CD4-positive, alpha-beta T cell treated with Interleukin-1 beta for 1 hour (primary cell): ENCODE measurements at places on chromosomes 12 and 14.

DNA sequence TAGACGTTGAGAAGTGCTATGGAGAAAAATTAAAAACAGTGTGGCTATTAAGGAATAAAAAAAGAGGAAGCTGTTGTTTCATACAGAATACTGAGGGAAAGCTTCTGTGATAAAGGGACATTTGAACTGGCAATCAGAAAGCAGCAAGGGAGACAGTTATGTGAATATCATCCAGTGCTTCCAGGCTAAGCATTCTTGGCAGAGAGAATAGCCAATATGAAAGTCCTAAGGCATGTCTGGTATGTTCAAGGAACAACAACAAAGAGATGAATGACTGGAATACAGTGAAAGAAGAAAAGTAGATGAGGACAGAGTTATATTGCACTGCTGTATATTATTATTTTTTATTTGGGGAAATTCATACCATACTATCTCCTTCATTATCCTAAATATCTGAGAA lies 23.9 kb downstream of the SCAF11 start:
- DNase-seq: no peak

DNA sequence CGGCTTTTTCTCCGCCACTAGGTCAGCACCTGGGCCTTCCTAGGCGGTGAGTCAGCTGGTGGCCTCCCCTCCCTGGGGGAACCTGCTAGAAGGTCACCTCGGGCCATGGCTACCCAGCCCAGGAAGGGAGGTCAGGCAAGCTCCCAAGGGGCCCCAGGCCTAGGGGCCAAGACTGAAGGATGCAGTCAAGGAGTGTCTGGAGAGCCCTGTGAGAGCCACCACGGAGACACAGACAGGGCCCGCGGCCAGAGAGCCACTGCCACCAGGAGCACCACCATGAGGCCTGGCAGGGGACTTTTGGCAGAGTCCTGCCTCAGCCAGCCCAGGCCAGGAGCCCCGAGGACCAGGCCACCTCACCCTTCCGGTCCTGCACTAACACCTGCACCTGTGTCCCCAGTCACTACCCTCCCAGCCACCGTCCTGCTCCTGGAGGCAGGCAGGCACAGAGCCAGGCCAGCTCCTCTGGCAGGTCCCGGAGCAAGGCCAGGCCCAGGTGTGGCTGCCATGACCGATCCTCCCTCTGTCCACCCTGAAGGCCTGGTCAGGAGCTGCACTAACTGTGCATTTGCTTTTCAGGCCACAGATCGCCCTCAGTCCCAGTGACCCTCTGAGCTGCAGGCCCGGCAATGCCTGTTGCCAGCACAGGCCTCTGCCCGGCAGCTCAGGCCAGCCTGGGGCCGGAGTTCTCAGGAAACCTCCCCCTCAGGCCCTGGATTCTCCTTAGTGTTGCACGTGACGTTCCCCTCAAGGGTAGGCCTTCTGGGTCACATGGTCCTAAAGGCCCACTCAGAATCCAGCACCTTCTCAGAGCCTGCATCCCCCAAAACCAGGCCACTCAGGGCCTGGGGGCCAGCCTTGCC lies 6.9 kb downstream of the PHETA1 start:
- no peak for DNase-seq

- DNase-seq: no peak
These were observed 15.5 kb downstream of the CDCA4 start for GRCh38 chr14:105005329-105005928.

DNA sequence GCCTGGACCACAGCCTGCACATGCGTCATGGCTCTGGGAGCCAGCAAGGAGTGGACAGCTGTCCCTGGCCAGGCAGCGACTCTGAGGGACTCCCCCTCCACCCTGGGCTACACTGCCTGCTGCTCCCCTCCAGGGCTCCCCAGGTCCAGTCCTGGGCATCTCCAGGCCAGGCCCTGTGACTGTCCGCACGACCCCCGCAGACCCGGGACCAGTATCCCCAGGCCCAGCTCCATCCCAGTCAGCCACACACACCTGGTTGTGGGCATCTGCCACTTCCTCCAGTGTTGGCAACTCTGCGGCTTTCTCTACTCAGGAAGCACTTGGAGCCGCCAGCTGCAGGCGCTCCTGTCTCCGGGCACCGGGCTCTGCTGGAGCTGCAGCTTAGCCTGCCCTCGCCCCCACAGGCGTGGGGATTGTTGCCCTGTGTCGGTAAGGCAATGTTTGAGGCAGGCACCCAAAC lies 2.4 kb downstream of the ULK1 start:
- DNase-seq: no peak

GRCh38 chr12:130868412-130868811 lies 3.5 kb upstream of the RAN start:
- DNase-seq: no peak

GRCh38 chr14:53967606-53968005 lies 11.0 kb upstream of the BMP4 start:
- DNase-seq: no peak

- peak; percentile 53 for DNase-seq
These were observed 5.5 kb downstream of the OR10AD1 start for GRCh38 chr12:48197549-48197970.
